ENCODE measurements at places on chromosomes 12 and 14. TPM values are rescaled to one million over a fixed set of nuclear protein-coding genes. Genes with fewer than 3 reads are reported as not detected.

DNA sequence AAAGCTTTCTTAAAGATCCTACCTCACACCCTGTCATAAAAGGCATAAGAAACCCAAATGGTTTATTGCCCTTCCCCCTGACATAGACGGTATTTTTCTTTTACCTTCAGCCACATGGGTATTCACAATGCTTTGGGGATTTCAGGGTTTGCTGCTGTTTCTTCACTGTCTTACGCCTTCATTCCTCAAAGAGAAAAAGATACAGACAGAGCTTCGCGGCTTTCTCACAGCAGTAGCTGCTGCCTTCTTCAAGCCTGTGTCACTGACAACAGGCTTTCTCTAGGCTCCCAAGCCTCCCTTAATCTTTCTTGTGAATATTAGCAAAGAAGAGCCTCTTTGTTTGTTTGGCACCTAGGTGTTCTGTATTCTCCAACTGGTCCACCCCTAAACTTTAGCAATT lies 197.4 kb upstream of the ARID2 start:
- DNase-seq = no peak

DNA sequence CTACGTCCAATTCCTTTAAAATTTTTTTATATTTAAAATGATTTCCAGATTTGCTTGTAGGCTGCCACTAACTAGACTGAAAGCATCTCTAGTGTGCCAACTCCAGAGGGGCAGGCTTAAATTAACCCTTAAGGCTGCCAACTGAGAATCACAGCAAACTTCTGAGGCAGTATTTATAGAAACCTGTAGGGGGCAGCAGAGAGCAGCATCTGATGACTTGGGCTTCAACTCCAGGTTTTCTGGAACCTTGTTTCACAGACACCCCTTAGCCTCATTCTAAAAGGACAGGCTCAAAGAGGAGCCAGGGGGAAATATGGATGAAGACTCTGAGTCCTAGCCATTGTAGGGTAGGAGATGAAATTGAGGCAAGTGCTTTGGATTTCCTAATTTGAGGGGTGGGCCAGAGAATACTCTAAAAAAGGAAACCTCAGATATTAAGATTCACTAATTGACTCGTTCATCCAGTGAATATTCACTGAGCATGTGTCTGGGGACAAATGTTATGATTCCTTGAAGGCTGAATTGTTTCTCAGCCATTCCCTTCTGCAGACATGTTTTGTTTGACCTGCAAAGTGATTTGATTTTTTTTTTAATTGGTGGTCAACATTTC lies 63.3 kb upstream of the HSPB8 start:
- peak; percentile 13 for DNase-seq

- no peak for DNase-seq
Measured at GRCh38 chr12:11686120-11686519, 36.6 kb downstream of the ETV6 start.

SERPINA4 gene
- not detected for total RNA-seq

- no peak for DNase-seq
Measured at GRCh38 chr14:67932708-67933246, 113.2 kb downstream of the RAD51B start.

- DNase-seq = peak; percentile 10
Measured at GRCh38 chr14:65462411-65462810, 49.9 kb downstream of the FUT8 start.

- no peak for DNase-seq
Measured at GRCh38 chr12:48132826-48133225, 13.7 kb downstream of the PFKM start.

TAS2R7 gene
- not detected for total RNA-seq

- peak; percentile 29 for DNase-seq
Measured at GRCh38 chr14:64196814-64197411, 97.3 kb downstream of the ESR2 start.

FBLN5 gene
- 14.2 TPM for total RNA-seq

DNA sequence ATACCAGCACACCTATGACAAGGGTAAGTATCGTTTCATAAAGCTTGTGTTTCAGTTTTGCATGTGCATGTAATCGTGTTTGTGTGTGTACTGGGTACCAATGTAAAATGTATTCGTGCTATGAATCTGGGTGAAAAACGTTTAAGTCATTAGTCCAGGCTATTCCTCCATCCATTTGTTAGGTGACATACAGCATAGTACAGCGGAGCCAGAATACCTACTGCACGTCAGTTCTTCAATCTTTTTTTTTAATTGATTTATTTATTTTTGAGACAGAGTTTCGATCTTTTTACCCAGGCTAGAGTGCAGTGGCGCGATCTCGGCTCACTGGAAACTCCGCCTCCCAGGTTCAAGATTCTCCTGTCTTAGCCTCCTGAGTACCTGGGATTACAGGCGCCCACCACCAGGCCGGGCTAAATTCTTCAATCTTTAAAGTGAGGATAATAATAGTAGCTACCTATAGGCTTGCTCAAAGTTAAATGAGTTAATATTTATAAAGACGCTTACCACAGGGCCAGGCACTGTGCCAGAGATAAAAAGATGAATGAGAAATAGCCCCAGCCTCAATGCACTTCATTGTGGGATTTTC lies 661 bp upstream of the RPS26 start:
- DNase-seq = no peak

DNA sequence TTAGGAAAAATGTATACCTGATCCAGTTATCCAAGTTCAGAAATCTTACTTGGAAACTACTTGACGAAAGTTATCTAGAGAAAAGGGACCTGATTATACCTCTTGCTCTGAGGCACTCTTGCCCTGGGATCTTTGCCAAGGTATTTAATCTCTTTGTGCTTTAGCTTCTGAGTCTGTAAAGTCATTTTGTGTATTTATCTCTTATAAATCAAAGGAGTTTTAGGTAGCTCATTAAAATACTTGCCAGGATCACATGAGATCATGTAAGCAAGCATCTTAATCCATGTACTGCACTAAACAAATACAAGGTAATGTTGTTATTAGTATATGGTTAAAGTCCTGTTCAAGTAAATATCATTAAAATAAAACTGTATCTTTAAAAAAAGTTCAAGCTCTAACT lies 147.5 kb downstream of the IPO8 start:
- DNase-seq = no peak

GRCh38 chr14:102775855-102776760 lies 1.1 kb upstream of the TRAF3 start:
- DNase-seq = no peak

DNA sequence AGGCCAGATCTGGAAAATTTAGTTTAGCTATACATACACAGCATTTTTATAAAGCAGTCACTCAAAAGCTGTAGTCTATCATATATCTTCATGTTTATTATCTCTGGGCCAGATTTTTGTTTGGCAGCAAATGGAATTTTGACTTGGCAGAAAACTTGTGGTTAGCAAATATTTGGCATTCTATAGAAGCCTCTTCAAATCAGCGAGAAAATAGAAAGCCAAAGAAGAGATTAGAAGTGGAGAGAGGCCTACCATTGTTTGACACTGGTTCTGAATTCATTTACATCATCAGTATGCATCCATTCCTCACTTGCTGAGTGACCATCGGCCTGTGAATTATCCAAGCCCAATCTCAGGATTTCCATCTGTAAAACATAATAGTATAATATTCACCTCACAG lies 1077.6 kb downstream of the GALC start:
- DNase-seq = no peak

GRCh38 chr14:93643127-93643526 lies 145.2 kb downstream of the PRIMA1 start:
- DNase-seq = no peak

CCDC60 gene
- not detected for total RNA-seq

DNA sequence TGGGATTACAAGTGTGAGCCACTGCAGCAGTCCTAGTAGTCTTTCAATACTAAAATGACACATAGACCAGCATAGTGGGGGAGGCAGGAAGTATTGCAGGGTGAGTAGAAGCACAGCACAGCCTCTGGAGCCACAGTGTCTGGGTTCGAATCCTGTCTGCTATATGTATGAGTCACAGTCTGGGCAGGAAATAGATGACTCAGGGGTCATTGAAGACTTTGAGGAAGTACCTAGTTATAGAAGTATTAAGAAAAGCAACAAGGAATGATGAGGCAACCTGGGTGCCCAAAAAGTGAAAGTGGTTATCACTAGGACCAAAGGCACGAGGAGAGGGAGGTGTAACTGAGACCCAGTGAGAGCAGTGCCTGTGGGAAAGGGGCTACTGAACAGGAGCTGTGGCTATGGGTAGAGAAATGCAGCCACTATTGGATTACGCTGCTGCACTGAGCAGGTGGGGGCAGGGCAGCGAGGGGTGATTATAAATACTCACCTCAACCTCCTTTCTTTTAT lies 124.0 kb downstream of the PDE3A start:
- DNase-seq = peak; percentile 77

OVCH1 gene
- not detected for total RNA-seq

- DNase-seq = peak; percentile 26
Measured at GRCh38 chr14:53306267-53306721, 153.2 kb upstream of the DDHD1 start.

DNA sequence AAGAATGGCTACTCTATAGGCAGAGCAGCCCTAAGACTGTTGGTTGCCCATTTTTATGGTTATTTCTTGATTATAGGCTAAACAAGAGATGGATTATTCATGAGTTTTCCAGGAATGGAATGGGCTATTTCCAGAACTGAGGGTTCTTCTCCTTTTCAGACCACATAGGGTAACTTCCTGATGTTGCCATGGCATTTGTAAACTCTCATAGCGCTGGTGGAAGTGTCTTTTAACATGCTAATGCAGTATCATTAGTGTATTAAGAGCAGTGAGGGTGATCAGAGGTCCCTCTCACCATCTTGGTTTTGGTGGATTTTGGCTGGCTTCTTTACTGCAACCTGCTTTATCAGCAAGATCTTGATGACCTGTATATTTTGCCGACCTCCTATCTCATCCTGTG lies 904.6 kb upstream of the FBXO33 start:
- no peak for DNase-seq

GRCh38 chr12:62900686-62901272 lies 34.2 kb downstream of the PPM1H start:
- DNase-seq = no peak

GRCh38 chr14:101932673-101933072 lies 31.7 kb upstream of the DYNC1H1 start:
- DNase-seq = no peak

DNA sequence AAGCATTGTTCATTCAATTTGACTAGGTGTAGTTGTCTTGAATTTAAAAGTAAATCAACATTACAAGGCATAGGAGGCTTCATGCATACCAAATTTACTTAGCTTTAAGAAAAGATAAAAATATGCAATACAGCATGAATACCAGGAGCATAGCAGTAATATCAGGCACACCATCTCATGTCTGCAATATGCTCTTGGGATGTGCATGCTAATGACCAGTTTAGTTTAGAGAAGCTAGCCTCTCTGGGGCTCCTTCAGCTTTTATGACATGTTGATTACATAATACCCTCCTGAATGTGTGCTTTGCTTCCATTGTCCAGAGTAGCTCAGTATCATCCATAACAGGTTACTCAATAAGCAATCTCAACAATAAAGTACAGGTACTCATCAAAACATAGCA lies 497.2 kb downstream of the FLRT2 start:
- no peak for DNase-seq

- no peak for DNase-seq
Measured at GRCh38 chr14:76916040-76916715, 90.0 kb downstream of the LRRC74A start.

SLC38A4 gene
- total RNA-seq = 1.1 TPM
